ENCODE measurements at places on chromosomes 5 and 9. TPM values are rescaled to one million over a fixed set of nuclear protein-coding genes. Genes with fewer than 3 reads are reported as not detected.

GRCh38 chr9:69824499-69825252 is 4.1 kb downstream of the CFAP95 start:
- H3K4me3 ChIP-seq = no peak overlapping the region
- no peak overlapping the region for H3K27ac ChIP-seq
- no peak for DNase-seq
- H3K4me1 ChIP-seq = no peaks in the 10 kb centered on the region
- peaks cover 2% of the 10 kb centered on the region for H3K27me3 ChIP-seq
- no peaks in the 10 kb centered on the region for H3K36me3 ChIP-seq

- H3K4me1 ChIP-seq = no peaks in the 10 kb centered on the region
- DNase-seq = no peak
- no peak overlapping the region for H3K4me3 ChIP-seq
- no peaks in the 10 kb centered on the region for H3K36me3 ChIP-seq
These were observed 40.4 kb upstream of the PHYKPL start for GRCh38 chr5:178273041-178273440.

GRCh38 chr9:77725820-77726219 is 77.7 kb upstream of the GNA14 start:
- no peak for DNase-seq
- H3K36me3 ChIP-seq = peaks cover 21% of the 10 kb centered on the region
- no peaks in the 10 kb centered on the region for H3K27me3 ChIP-seq
- H3K4me1 ChIP-seq = no peaks in the 10 kb centered on the region

DNA sequence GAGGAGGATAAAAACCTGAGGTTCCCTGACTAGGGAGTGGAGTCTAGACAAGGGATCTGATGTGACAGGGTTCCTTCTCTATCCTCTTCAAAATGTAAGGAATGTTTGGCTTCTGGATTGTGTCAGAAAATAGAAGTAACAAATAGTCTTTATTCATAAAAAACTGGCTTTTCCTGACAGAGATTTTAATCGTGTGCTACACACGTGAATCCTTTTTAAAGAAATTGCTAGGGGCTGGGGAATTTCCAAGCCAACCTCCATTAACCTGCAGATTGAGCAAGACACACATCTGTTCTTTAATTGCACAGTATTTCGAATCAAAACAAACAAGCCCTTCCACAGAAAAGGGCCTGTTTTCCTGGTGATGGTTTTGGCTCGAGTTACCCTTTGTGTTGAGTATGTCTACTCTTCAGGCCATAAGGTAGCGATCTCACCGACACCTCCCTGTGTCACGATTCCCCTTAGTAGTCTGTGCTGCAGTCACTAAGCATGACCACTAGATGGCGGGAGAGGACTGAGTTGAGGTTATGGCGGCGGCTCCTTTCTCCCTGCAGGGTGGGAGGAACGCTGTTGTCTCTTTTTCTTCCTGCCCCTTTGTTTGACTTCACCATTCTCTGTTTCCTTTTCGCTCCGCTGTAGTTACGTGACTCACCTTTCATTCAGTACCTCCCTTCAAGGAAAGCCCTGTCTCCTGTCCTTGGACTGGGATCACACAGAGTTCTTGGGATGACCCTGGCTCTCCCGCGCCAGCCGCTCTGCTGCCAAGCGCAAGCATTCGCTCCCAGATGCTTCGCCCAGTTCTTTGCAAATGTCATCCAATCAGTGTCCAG is 137.1 kb upstream of the SLC24A2 start:
- no peaks in the 10 kb centered on the region for H3K27me3 ChIP-seq
- H3K27ac ChIP-seq = no peak overlapping the region
- H3K4me1 ChIP-seq = no peaks in the 10 kb centered on the region
- H3K36me3 ChIP-seq = no peaks in the 10 kb centered on the region
- peak; percentile 87 for DNase-seq

DIRAS2 gene
- 0.34 TPM for polyA plus RNA-seq

FAT2 gene
- polyA plus RNA-seq = not detected

GRCh38 chr5:160169326-160169725 is 50.1 kb upstream of the PWWP2A start:
- no peak overlapping the region for H3K27ac ChIP-seq
- H3K4me1 ChIP-seq = peaks cover 7% of the 10 kb centered on the region
- H3K27me3 ChIP-seq = no peaks in the 10 kb centered on the region
- H3K4me3 ChIP-seq = no peak overlapping the region

- H3K27me3 ChIP-seq = no peaks in the 10 kb centered on the region
- peak overlapping the region; percentile 80 for H3K27ac ChIP-seq
- peaks cover 7% of the 10 kb centered on the region for H3K4me1 ChIP-seq
- DNase-seq = peak; percentile 84
These were observed 124.3 kb downstream of the SUSD1 start for GRCh38 chr9:112050544-112051475.

GRCh38 chr5:88195636-88196035 is 73.0 kb downstream of the TMEM161B start:
- H3K27me3 ChIP-seq = no peaks in the 10 kb centered on the region
- DNase-seq = peak; percentile 86
- peak overlapping the region; percentile 71 for H3K27ac ChIP-seq
- no peak overlapping the region for H3K4me3 ChIP-seq
- peaks cover 4% of the 10 kb centered on the region for H3K36me3 ChIP-seq

DNA sequence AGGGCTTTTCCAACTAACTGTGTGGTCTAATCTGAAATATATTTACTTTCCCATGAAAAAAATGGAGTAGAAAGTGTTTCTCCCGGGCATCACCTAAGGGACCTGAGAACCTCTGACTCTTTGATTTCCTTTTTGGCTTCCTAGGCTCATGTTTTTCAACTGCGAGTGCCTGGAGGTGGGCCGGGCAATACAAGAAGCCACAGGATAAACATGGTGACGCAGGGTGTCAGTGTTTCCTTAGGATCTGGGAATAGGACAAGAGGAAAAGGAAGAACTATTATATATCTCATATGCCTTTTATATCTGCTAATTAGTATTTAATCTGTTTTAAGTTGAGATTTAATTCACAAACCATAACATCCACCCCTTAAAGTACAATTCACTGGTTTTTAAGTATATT is 11.4 kb upstream of the LECT2 start:
- no peak overlapping the region for H3K4me3 ChIP-seq
- H3K27ac ChIP-seq = no peak overlapping the region
- H3K4me1 ChIP-seq = no peaks in the 10 kb centered on the region
- DNase-seq = no peak
- no peaks in the 10 kb centered on the region for H3K36me3 ChIP-seq

CCNO gene
- 0.49 TPM for polyA plus RNA-seq

HRCT1 gene
- 1.8 TPM for polyA plus RNA-seq

GRCh38 chr5:156947925-156948324 is 15.1 kb downstream of the TIMD4 start:
- no peak for DNase-seq
- no peaks in the 10 kb centered on the region for H3K27me3 ChIP-seq
- no peaks in the 10 kb centered on the region for H3K36me3 ChIP-seq
- H3K4me3 ChIP-seq = no peak overlapping the region
- no peaks in the 10 kb centered on the region for H3K4me1 ChIP-seq
- no peak overlapping the region for H3K27ac ChIP-seq

DNA sequence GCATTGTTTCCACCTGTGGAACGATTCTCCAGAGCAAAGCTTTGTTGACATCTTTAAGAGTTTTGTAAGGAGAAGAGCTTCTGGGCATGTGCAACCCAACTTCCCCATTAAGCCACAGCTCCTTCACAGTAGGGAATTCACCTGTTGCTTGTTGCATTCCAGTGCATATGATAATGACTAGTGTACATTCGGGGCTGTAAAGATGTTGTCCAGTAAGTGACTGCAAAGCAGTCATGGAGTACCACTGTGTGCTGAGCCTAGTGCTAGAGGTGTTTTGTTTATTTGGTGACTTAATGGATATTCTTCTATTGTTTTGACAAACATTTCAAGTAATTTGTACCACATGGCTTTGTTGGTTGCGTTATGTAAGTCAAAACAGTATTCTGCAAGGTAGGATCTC is 12.8 kb downstream of the UGCG start:
- no peaks in the 10 kb centered on the region for H3K27me3 ChIP-seq
- no peak overlapping the region for H3K4me3 ChIP-seq
- peaks cover 12% of the 10 kb centered on the region for H3K4me1 ChIP-seq
- H3K36me3 ChIP-seq = no peaks in the 10 kb centered on the region
- no peak for DNase-seq

SIT1 gene
- 1.0 TPM for polyA plus RNA-seq

DNA sequence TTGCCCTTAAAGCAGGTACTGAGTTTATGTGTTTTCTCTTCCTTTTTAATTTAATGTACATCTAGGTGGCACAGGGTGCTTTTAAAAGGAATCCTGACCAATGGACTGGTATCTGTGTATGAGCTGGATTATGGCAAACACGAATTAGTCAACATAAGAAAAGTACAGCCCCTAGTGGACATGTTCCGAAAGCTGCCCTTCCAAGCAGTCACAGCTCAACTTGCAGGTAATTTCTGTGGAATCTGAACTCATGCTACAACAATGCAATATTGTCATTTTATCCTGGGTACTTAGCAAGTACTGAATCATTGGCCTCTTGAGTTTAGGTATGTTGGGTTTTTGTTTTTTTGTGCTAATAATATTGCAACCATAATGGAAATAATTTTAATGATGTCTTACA is 14.4 kb upstream of the TMOD1 start:
- H3K4me3 ChIP-seq = no peak overlapping the region
- DNase-seq = no peak
- H3K27me3 ChIP-seq = no peaks in the 10 kb centered on the region
- H3K4me1 ChIP-seq = no peaks in the 10 kb centered on the region
- no peak overlapping the region for H3K27ac ChIP-seq

GRCh38 chr9:32347571-32347970 is 36.9 kb upstream of the ACO1 start:
- H3K27me3 ChIP-seq = no peaks in the 10 kb centered on the region
- H3K27ac ChIP-seq = no peak overlapping the region
- no peak for DNase-seq
- H3K4me3 ChIP-seq = no peak overlapping the region

GRCh38 chr9:108517651-108518365 is 338.0 kb downstream of the ACTL7B start:
- no peaks in the 10 kb centered on the region for H3K36me3 ChIP-seq
- no peak overlapping the region for H3K27ac ChIP-seq
- no peaks in the 10 kb centered on the region for H3K27me3 ChIP-seq
- no peak overlapping the region for H3K4me3 ChIP-seq
